ENCODE measurements at places on chromosomes 1 and 21.

DNA sequence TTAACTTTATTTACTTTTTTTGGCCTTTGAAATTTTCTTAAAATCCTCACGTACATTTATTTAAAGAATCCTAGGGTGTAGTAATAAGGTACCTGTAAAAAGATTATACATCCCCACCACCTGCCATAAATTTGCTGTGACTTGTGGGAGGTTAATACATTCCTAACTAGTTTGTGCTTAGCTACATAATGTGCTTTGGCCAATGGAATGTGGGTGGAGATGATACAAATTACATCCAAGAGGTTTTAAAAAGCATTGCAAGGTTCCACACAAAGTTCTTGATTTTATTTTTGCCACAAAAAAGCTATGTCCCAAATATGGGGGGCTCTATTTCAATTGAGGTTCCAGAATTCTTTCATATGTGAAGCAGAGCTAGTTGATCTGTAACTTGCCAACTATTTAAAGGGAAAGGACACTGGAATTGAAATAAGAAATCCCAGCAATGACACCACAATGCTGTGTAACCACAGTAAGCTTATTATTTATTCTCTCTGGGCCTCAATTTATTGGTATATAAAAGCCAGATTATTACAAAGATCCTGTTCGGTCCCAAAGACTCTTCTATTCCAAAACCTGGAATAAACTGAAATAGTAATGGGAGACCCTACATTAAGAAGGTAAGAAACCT lies 15.7 kb downstream of the ASPM start:
- no peak for DNase-seq

- DNase-seq, result no peak
Observed at GRCh38 chr21:29306920-29307319, 8.2 kb downstream of the BACH1 start.

DNA sequence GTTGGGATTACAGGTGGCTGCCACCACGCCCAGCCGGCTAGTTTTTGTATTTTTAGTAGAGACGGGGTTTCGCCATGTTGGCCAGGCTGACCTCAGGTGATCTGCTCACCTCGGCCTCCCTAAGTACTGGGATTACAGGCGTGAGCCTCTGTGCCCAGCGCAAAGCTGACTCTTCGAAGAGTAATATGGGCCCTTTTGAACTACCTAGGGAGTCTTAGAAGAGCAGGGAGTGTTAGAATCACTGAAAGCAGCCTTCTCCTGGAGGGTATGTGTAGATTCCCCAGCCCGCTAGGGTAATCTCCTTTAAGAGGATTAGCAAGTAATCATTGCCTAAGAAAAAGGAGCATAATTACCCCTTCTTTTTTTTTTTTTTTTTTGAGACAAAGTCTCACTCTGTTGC lies 6.5 kb upstream of the MAST2 start:
- DNase-seq, result no peak

DNA sequence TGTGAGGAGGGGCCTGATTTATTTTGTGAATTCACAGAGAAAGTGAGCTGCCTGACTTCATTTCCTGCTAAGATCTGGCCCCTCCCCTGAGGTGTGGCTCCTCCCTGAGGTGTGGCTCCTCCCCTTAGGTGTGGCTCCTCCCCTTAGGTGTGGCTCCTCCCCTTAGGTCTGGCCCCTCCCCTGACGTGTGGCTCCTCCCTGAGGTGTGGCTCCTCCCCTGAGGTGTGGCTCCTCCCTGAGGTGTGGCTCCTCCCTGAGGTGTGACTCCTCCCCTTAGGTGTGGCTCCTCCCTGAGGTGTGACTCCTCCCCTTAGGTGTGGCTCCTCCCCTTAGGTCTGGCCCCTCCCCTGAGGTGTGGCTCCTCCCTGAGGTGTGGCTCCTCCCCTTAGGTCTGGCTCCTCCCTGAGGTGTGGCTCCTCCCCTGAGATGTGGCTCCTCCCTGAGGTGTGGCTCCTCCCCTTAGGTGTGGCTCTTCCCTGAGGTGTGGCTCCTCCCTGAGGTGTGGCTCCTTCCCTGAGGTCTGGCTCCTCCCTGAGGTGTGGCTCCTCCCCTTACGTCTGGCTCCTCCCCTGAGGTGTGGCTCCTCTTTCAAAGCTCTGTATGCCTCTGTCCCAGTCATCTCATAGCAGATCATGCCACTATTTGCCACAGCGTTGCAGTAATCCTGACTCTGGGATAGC lies 26.9 kb upstream of the LRRC3 start:
- DNase-seq, result no peak

DNA sequence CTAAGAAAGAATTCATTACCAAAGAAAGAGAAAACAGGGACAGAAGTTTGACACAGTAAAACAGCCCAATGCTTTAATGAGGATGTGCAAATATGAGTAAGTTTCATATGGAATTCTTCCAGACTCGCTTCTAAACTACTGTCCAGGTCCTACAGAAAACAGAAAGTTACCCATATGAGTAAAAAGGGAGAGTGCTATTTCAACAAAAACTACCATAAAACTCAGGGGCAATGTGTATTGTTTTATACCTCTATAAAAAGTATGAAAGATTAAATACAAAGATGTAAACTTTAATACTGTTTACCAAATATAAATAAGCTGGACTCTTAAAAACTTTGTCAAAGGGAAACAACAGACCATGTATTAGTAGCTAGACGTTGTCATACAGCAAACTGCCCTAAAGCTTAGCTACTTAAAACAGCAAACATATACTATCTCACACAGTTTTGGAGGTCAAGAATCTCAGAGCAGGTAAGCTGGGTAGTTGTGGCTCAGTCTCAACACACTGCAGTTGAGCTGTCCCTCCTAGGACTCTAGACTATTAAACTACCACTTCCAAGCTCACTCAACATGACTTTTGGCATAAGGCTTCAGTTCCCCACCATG lies 174.9 kb downstream of the COP1 start:
- no peak for DNase-seq

- no peak for DNase-seq
Observed at GRCh38 chr1:206841609-206842323, 23.7 kb upstream of the IL20 start.

- DNase-seq, result no peak
Observed at GRCh38 chr1:6065093-6065858, 19.6 kb downstream of the KCNAB2 start.

- no peak for DNase-seq
Observed at GRCh38 chr1:11341901-11342552, 69.0 kb downstream of the UBIAD1 start.

DNA sequence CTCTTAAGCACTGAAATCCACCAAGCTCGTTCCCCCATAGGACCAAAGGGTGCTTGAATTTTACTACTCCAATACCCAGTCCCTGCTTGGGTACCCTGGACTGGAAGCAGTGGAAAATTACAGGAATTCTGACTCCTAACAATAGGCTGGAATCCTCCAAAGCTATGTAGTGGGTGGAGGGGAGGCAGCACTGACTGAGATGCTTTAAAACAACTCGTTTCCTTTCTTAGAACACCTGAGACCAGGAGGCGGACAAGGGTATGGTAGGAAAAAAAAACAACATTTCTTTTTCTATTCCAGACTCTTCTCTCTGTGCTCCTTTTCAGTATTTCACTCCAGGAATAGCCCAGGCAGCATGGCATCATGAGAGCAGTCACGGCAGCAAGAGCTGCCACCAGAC lies 2.3 kb downstream of the PEF1 start:
- DNase-seq, result no peak

DNA sequence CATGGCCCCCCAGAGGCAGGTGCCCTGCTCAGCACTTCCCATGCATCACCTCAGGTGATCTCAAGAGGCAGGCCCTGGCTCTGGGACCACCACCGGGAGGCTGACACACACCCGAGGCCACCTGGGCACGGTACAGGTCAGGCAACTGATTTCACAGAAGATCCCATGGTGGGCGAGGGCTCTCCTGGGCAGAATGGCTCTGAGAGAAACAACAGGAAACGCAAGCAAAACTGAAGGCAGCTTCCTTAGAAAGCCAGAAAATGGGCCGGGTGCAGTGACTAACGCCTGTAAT lies 11.4 kb upstream of the SKI start:
- no peak for DNase-seq

DNA sequence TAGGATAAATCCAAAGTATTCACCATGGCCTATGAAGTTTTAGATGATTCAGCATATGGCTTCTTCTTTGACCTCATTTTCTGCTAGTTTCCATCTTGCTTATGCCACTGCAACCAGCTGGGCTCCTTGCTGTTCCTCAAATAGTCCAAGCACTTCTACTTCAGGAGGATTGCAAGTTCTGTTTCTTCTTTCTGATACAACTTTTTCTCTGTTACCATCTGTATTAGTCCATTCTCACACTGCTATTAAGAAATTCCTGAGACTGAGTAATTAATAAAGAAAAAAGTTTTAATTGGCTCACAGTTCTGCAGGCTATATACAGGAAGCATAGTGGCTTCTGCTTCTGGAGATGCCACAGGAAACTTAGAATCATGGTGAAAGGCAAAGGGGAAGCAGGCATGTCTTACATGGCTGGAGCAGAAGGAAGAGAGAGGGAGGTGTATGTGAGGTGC lies 20.3 kb downstream of the PTGS2 start:
- DNase-seq, result no peak

DNA sequence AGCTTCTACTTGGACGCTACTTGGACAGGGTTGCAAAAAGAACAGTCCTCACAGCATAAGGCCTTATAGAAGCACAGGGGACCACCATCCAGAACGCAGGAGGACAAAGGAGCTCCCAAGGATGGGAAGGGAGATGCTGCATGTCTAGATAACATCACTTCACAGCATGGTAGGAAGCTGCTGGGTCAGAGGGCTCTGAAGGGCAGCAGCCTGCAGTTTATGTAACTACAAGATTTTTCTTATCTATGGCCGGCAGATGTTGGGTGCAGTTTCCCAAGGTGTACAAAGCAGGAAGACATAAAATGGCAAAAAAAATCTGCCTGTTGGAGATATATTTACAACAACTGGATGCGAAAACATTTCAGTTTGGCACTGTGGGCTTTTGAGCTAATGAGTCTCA lies 45.3 kb upstream of the SLC5A9 start:
- no peak for DNase-seq

- no peak for DNase-seq
Observed at GRCh38 chr1:52876843-52877242, 34.3 kb downstream of the ZYG11A start.

- DNase-seq, result no peak
Observed at GRCh38 chr1:223261914-223262313, 102.1 kb downstream of the SUSD4 start.

All from fibroblast of skin of left quadriceps (primary cell).